ENCODE measurements at places on chromosomes 3 and 15.

GRCh38 chr3:49519296-49519695 lies 35.0 kb upstream of the BSN start:
- peak; percentile 67 for DNase-seq

GRCh38 chr15:68328443-68328842 lies 50.9 kb downstream of the FEM1B start:
- no peak for DNase-seq

- DNase-seq = no peak
Measured at GRCh38 chr3:186852994-186853393, 10.5 kb downstream of the ADIPOQ start.

DNA sequence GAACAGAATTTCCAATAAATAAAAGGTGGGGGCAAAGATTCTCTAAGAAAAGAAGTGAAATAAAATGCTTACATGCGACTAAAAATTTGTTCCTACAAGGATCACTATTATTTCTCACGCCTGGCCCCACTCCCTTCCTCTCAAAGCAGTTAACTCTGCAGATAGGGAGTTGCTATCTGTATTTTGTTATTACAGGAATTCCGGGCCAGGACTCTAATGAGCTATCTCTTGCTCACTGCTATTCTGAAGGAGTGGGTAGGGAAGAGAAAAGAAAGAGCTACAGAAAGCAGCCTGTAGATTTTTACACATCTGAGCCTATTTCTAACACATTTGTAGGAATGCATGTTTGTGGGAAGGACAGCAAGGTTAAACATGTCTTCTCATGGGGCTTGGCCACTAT lies 140.4 kb downstream of the PCCB start:
- no peak for DNase-seq

GRCh38 chr3:103056542-103056941 lies 621.7 kb downstream of the ZPLD1 start:
- no peak for DNase-seq

GRCh38 chr15:89400116-89400781 lies 65.6 kb upstream of the POLG start:
- DNase-seq = peak; percentile 42

- no peak for DNase-seq
Measured at GRCh38 chr3:111277226-111277625, 205.6 kb downstream of the NECTIN3 start.

DNA sequence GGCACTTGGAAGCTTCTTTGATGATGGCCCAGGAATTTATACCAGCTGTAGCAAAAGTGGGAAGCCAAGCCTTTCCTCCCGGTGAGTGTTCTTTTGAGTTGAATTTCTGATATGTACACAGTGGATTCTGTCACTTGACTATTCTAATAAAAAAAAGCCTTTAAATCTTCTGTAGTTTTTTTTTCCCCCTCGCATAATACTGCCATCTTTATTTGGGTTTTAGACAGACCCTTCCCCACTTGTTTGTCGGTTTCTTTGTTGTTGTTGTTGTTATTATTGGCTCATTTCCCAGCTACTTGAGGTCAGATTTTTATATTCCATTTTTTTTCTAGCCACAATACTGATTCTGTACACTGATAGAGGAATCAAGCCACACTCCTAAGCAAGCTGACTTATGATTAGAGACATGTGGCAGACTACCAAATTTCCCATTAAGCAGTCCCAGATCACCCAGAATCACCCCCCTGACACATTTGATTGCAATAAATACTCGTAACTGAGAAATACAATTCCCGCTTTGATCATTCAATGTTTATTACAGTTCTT lies 122.4 kb upstream of the IL12A start:
- no peak for DNase-seq

DNA sequence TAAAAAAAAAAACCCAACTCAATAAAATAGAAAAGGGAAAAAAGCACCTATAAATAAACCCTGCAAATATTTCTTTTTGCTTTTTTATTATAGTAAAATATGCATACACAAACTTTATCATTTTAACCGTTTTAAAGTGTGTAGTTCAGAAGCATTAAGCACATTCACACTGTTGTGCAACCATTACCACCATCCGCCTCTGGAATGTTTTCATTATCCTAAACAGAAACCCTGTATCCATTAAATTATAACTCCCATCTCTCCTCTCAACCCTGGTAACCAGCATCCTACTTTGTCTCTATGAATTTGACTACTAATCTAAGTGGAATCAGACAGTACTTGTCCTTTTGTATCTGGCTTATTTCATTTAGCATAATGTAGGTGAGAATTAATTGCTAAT lies 15.0 kb downstream of the CDCP1 start:
- no peak for DNase-seq

DNA sequence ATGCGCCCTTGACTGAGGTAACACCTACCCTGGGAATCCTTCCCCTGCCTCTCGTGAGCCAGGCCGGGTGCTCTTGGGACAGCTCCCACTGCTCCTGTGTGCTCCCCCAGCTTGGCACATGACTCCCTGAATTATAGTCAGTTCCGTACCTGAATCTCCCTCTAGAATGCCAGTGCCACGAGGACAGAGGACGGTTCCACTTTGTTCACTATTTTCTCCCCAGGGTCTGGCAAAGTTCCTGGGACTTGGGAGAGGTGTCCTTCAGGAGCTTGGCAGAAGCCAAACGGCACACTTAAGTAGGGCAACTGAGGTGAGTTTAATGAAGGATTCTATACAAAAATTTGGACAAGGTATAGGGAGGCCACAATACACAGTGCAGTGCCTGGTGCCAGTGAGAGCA lies 9.8 kb downstream of the CCR5AS start:
- DNase-seq = no peak

- DNase-seq = no peak
Measured at GRCh38 chr15:40793216-40793989, 13.5 kb upstream of the ZFYVE19 start.

DNA sequence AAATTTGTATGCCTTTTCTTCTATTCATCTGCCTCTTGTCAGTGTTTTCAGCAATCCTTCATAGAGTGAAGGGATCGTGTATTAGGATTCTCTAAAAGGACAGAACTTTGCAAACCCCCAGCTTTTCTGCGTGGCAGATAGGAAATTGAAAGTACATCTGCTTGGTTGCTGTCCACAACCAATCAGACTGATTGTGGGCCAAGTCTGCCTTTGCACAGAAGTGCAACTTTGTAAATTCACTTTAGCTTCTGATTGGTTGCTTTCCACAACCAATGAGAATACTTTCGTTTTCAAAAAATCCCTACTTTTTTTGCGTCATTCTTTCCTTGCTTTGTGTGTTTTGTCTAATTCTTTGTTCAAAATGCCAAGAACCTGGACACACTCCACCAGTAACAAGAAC lies 847.4 kb downstream of the FHIT start:
- no peak for DNase-seq

GRCh38 chr3:36525115-36525801 lies 145.0 kb downstream of the STAC start:
- no peak for DNase-seq

- DNase-seq = no peak
Measured at GRCh38 chr3:111819927-111820326, 39.1 kb upstream of the PHLDB2 start.

DNA sequence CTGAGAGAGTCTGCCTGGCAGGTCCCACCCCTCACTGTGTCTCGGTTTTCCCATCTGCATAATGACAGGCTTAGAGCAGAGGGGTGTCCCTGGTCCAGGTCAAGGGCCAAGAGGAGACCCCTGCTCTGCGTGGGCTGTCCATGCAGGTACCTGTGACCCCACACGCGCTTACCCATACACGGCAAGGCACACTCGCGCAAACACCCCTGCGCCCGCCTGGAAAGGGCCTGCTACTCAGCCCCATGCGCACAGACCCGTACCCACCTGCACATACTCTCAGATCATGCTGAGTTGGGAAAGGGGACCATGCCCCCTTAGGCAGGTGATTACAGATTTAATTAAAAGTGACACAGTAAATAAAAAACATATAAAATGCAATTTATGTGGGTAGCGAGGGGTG lies 23.4 kb upstream of the TMEM115 start:
- DNase-seq = no peak

DNA sequence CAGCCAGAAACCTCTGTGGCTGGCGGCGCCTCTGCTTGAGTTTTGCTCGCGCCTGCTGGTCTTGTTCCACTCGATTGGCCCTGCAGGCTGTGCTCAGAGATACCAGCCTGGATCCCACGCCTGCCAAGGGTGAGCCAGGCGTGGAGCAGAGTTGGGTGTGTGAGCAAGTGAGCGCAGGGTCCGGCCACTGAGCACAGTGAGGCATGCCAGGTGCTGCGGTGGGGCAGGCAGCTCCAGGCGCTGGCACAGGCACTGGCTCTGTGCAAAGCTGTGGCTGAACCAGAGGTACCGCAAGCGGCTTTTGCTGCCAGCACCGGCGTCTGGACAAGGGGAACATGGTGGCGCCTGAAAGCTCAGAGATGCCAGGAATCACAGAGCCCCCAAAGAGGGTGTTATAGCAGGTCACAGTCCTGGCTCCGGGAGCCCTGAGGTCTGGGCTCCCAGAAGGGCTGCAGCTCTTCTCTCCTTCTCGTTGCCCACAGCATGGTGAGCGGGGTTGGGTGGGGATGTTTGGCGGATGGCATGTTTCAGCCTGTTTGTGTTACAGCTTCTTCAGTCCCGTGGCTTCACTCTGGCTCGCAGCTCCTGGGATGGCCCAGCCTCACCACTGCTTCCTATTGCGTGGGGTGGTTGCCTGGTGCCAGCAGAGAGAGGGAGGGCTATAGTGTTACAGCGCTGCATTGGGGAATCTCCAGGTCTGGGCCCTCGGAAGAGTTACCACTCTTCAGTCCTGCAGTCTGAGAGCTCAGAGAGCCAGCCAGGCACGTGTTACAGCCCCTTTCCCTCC lies 73.9 kb downstream of the NR1D2 start:
- DNase-seq = no peak

DNA sequence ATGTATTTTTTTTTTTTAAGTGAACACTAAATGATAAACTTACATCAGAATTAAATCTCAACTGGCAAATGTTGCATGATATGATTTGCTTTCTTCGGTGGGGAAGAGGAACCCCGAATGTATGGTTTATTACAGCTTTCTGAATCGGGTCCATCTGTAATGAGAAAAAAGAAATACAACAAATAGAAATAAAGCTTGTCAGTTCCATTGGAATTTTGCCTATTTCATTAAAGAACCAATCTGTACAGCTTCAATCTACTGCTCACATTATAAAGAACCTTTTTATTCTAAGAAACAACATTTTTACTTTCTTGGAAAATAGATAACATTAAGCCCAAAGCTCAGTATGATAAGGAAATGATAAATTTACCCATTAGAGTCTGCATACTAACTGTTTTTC lies 186.5 kb downstream of the ZNF385D start:
- DNase-seq = no peak

DNA sequence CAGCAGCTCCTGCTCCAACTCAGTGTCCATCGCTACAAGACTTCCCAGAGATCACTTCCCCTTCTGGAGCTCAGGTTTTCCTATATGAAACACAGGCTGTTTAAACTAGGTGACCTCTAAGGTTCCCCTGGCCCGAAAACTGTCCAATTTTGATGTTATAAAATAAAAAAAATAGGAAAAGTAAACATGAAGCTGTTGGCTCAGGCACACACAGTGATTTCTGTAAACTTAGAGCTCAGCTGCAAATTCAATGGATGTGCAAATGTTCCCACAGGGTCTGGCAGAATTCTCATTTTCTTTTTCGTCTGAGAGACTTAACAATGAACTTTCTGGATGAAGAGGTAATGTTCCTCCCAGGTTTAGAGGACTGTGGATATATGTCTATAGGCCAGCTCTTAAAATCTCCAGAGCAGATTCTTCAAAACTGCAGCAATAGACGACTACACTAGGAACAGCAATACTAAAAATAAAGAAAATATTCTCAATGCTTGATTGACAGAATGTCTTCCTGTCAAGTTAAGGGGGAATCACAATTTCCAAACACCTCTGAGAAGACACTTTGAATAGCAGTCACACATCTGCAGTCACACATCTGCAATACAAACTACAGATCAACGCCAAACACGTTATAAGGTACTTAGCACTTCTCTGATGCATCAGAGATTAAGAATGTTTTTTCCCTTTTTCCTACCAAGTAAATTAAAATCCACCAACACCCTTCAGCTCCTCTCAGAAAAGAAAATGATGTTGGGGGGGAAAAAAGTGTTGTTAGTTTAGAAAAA lies 2.8 kb downstream of the NUP210 start:
- DNase-seq = no peak

DNA sequence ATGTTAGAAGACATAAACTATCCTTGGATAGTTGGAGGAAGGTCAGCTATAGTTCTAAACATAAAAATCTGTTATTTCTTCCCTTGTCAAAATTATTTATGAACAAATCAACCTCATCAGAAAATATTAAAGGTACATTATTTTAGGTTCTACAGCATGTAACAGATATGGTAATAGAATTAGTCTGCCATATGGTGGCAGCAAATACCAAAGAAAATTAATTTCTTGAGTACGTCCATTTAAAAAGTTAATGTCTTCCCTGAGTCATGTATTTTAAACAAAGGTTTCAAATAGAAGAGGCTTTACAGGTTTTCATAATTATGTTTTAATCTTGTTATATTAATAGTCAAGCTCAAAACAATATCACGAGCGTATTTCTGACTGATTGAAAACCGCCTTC lies 17.9 kb upstream of the ANKRD28 start:
- DNase-seq = no peak

GRCh38 chr3:147618691-147619090 lies 209.5 kb downstream of the ZIC1 start:
- DNase-seq = no peak

GRCh38 chr3:196175722-196176121 lies 35.5 kb downstream of the ZDHHC19 start:
- DNase-seq = no peak

GRCh38 chr3:53836084-53836872 lies 9.9 kb downstream of the CHDH start:
- no peak for DNase-seq

DNA sequence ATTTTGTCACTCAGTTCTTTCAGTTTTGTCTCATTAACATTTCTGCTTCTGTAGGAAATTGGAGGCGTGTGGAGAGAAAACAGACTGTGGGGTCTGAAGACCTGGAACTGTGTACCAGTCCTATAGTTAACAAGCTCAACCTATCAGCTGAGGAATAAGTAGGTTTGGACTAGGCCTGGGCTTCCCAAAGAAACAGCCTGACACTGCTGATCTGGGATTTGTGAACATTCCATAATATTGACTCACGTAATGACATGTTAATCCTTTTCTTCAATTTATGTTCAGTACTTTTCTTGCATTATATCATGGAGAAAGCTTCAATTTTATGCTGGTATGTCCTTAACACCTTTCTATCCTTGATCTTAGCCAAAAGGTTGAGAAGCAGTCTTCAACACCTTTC lies 181.6 kb upstream of the RORA start:
- DNase-seq = no peak

GRCh38 chr15:26634319-26634718 lies 138.5 kb downstream of the GABRB3 start:
- no peak for DNase-seq

DNA sequence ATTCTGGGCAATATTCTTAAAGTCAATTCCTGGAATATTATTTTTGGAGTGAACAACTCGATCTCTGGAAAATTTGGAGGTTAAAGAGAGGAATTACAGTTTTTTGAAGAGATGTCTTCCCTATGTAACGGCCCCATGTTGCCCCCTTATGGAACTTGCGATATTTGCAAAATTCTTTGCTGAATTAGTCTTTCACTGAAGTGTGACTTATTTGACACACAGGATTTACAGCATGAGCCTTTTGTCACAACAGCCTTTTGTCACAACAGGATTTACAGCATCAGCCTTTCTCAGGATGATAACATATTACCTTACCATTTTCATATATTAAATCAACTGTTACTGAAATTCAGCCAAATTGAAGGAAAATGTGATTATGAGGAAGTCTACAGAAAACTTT lies 37.8 kb upstream of the SPTSSB start:
- no peak for DNase-seq

All from head of caudate nucleus (tissue), 42 donors.